ENCODE measurements at places on chromosomes 16 and 17. TPM values are rescaled to one million over a fixed set of nuclear protein-coding genes. Genes with fewer than 3 reads are reported as not detected.

DNA sequence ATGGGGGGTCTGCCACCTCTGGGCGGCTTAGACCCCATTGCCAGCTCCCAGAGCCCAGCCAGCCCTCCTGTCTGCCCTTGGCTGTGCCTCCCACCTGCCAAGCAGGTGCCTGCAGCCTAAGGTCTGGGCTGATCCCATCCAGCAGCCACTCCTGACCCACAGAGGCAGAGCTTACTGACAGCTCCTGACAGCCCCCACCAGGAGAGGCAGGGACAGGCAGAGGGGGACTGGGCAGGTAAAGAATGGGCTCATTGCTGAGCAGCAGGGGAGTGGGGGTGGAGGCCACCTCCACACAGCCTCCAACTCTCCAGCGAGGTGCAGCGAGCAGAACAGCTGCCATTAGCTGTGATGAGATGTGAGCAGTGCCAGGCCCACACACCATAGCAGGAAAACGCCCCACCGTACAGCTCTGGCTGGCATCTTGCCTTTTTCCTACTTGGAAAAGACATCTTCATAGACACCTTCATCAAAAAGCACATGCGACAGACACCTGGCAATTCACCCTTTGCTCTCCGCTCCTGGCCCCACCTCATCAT lies 164.4 kb downstream of the C16orf78 start:
- no peaks in the 10 kb centered on the region for H3K27me3 ChIP-seq
- no peak for DNase-seq
- H3K4me1 ChIP-seq, result no peaks in the 10 kb centered on the region
- H3K36me3 ChIP-seq, result no peaks in the 10 kb centered on the region
- H3K27ac ChIP-seq, result no peak overlapping the region

GRCh38 chr16:50709061-50709684 lies 15.8 kb downstream of the NOD2 start:
- H3K4me1 ChIP-seq, result no peaks in the 10 kb centered on the region

- no peak for DNase-seq
- no peak overlapping the region for H3K27ac ChIP-seq
- no peaks in the 10 kb centered on the region for H3K4me1 ChIP-seq
- no peaks in the 10 kb centered on the region for H3K36me3 ChIP-seq
- H3K27me3 ChIP-seq, result peaks cover 4% of the 10 kb centered on the region
- H3K4me3 ChIP-seq, result no peak overlapping the region
Observed at GRCh38 chr16:86593913-86594620, 15.7 kb downstream of the FOXL1 start.

GRCh38 chr17:50095626-50096037 lies 481 bp downstream of the PDK2 start:
- H3K27me3 ChIP-seq, result no peaks in the 10 kb centered on the region
- no peak for DNase-seq
- peak overlapping the region; percentile 13 for H3K27ac ChIP-seq

- H3K4me3 ChIP-seq, result no peak overlapping the region
- H3K4me1 ChIP-seq, result no peaks in the 10 kb centered on the region
- no peaks in the 10 kb centered on the region for H3K36me3 ChIP-seq
Observed at GRCh38 chr16:79582789-79583188, 17.7 kb downstream of the MAF start.

GRCh38 chr17:3890082-3890877 lies 2.6 kb downstream of the CAMKK1 start:
- DNase-seq, result no peak
- peaks cover 18% of the 10 kb centered on the region for H3K4me1 ChIP-seq
- peak overlapping the region; percentile 12 for H3K27ac ChIP-seq
- no peaks in the 10 kb centered on the region for H3K27me3 ChIP-seq

CACNG1 gene
- not detected for total RNA-seq

Data from pancreas (tissue), 10 donors.